ENCODE measurements at places on chromosomes 3 and 15. TPM values are rescaled to one million over a fixed set of nuclear protein-coding genes. Genes with fewer than 3 reads are reported as not detected.

The DUOXA2 gene
- not detected for total RNA-seq

The LEKR1 gene
- total RNA-seq, result 0.56 TPM

The FOXL2NB gene
- total RNA-seq, result not detected

The RAB43 gene
- 49.7 TPM for total RNA-seq

The EPB42 gene
- total RNA-seq, result not detected

The FBN1 gene
- total RNA-seq, result 0.52 TPM

The SEMA3G gene
- 0.14 TPM for total RNA-seq

The PARP14 gene
- 50.8 TPM for total RNA-seq

The MORC1 gene
- total RNA-seq, result not detected

The GPR87 gene
- total RNA-seq, result 1.1 TPM

The COL6A6 gene
- not detected for total RNA-seq

The DPPA2 gene
- not detected for total RNA-seq

The LRRC34 gene
- total RNA-seq, result 2.9 TPM

The WDR49 gene
- not detected for total RNA-seq

The VGLL3 gene
- total RNA-seq, result not detected

The ZNF502 gene
- total RNA-seq, result 0.69 TPM

The PLCH1 gene
- 0.12 TPM for total RNA-seq

The ENTPD3 gene
- total RNA-seq, result not detected

The TBCCD1 gene
- 10.6 TPM for total RNA-seq

The LMAN1L gene
- not detected for total RNA-seq

The MRAS gene
- 0.19 TPM for total RNA-seq

The TNFSF10 gene
- 30.1 TPM for total RNA-seq

The NT5DC2 gene
- total RNA-seq, result 49.5 TPM

The VEPH1 gene
- not detected for total RNA-seq

The RETNLB gene
- not detected for total RNA-seq

The DPH3 gene
- 23.4 TPM for total RNA-seq

The TMEM207 gene
- total RNA-seq, result not detected

The GOLGA8H gene
- total RNA-seq, result not detected

The RPP25 gene
- total RNA-seq, result 3.8 TPM

The NUP210 gene
- total RNA-seq, result 140 TPM

The TEX55 gene
- total RNA-seq, result not detected

The ANKRD28 gene
- 34.8 TPM for total RNA-seq

The NR2F2 gene
- not detected for total RNA-seq

The CNTN6 gene
- total RNA-seq, result not detected

The CLDN18 gene
- total RNA-seq, result not detected

The INSYN1 gene
- total RNA-seq, result not detected

The AMT gene
- total RNA-seq, result 2.6 TPM

The GP5 gene
- 0.24 TPM for total RNA-seq

The MAP6D1 gene
- 0.70 TPM for total RNA-seq

The MRPS11 gene
- total RNA-seq, result 54.9 TPM

The ZBED2 gene
- total RNA-seq, result 609 TPM

The TOPBP1 gene
- 79.1 TPM for total RNA-seq

The IQCF5 gene
- not detected for total RNA-seq
